ENCODE measurements at places on chromosomes 7 and 10. TPM values are rescaled to one million over a fixed set of nuclear protein-coding genes. Genes with fewer than 3 reads are reported as not detected.
A peak's percentile ranks its signal among the peaks of the same experiment; 100 is the strongest.

GRCh38 chr10:91582153-91582554 is 50.7 kb downstream of the PPP1R3C start:
- DNase-seq = no peak

GRCh38 chr10:133042816-133043215 is 44.9 kb upstream of the ADGRA1 start:
- no peak for DNase-seq

DNA sequence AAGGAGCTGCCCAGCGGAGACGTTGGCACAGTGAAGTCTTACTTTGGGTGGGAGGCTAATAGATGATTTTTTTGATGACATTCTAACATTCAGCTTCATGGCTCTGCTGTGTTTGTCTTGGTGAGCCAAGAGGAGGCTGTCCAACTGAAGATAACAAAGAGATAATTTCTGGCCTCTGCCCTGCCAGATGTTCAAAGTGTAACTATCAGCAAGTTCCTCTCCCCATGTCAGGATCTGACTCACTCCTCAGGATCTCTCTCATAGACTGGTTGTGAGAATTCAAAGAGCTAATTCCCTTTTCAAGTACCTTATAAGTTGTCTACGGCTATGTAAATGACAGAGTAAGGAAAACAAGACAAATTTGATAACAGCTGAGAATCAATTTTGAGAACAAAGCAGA is 1340.9 kb downstream of the XPNPEP1 start:
- DNase-seq = no peak

Gene ADAM22
- total RNA-seq = 76.2 TPM

DNA sequence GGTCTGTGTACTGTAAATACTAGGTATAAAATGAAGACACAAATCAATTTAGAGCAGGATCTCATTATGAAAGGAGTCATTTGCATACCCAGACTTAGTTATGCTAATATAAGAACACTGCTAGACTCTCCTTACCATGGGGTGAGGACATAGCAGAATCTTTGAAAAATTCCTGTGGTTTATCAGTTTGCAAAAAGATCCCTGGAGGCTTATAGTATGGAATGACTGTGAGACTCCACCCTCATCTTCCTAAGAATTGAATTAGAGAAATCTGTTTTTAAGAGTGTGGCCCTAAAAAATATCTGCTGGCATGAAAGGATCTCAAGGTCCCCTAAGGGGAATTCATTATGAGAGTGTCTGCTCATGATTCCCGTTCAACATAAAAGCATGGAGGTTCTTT is 63.2 kb downstream of the WNT2 start:
- no peak for DNase-seq

DNA sequence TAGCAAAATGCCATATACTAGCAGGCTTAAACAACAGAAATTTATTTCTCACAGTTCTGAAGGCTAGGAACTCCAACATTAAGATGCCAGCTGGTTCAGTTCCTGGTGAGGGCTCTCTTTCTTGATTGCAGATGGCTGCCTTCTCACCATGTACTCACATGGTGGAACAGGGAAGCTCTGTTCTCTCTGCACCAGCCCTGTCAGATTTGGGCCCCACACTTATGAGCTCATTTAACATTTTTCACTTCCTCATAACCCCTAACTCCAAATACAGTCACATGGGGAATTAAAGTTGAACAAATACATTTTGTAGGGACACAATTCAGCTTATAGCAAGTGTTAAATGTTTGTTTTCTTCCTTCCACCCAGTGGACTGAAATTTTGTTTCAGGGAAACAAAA is 218.6 kb upstream of the TAC1 start:
- DNase-seq = no peak

Gene H2BK1
- not detected for total RNA-seq

Gene DNA2
- 39.1 TPM for total RNA-seq

Gene EPHB6
- 29.3 TPM for total RNA-seq

DNA sequence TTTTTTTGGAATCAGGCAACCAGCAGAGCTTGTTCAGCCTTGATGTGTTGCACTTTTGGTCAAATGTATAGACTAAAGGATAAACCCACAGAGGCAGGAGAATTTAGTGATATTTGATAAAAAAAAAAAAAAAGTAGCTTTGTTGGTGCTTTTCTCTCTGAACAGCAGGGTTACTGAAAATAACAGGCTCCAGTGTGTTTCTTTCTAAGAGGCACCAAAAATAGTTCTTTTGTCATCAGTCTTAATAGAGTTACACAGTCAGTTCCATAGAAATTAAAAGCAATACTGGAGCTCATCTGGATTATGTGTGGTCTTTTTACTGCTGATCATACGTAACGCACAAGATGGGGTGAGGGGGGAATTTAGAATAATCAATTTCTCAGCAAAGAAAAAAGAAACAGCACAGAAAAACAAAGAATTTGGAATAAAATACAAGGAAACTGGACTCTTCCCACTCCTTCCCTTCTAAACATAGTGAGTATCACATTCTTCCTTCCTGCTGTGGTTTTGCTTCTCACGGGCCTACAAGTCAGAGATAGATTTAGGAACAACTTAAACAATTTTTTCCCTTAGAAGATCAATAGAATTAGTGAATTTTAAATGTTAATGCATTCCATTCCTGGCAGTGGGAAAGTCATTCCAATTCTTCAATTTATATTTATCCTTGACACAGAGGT is 178.8 kb upstream of the AKR1E2 start:
- DNase-seq = no peak

GRCh38 chr10:97229322-97230015 is 43.7 kb upstream of the SLIT1 start:
- no peak for DNase-seq

GRCh38 chr7:92717993-92718716 is 118.2 kb downstream of the CDK6 start:
- peak; percentile 17 for DNase-seq

Gene DHTKD1
- total RNA-seq = 80.7 TPM

GRCh38 chr10:66964946-66965345 is 39.1 kb downstream of the LRRTM3 start:
- no peak for DNase-seq

Gene HEPACAM2
- under 0.01 TPM for total RNA-seq

- DNase-seq = no peak
Measured at GRCh38 chr10:128209862-128210214, 83.6 kb upstream of the MKI67 start.

Gene CCL26
- not detected for total RNA-seq

DNA sequence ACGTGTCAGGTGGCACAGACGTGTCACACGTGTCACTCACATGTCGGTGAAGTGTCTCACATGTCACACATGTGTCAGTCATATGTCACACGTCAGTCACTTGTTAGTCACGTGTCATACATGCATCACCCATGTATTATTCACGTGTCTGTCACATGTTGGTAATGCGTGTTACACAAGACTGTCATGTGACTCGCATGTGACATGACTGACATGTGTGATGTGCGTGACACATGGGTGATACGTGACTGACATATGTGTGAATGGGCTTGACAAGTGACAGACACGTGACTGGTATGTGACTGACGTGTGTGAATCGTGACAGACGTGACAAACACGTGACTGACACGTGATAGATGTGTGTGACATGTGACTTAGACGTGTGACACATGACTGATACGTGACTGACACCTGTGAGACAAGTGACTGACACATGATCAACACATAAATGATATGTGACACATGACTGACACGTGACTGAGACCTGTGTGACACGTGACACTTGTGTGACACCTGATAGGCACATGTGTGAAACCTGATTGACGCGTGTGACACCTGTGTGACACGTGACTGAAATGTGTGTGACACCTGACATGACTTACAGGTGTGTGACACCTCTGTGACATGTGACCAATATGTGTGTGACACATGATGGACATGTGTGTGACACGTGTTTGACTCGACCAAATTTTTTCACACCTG is 56.1 kb downstream of the ZNF92 start:
- no peak for DNase-seq

- no peak for DNase-seq
Measured at GRCh38 chr7:2301511-2301863, 12.8 kb downstream of the SNX8 start.

Gene CELF2
- total RNA-seq = 129 TPM

DNA sequence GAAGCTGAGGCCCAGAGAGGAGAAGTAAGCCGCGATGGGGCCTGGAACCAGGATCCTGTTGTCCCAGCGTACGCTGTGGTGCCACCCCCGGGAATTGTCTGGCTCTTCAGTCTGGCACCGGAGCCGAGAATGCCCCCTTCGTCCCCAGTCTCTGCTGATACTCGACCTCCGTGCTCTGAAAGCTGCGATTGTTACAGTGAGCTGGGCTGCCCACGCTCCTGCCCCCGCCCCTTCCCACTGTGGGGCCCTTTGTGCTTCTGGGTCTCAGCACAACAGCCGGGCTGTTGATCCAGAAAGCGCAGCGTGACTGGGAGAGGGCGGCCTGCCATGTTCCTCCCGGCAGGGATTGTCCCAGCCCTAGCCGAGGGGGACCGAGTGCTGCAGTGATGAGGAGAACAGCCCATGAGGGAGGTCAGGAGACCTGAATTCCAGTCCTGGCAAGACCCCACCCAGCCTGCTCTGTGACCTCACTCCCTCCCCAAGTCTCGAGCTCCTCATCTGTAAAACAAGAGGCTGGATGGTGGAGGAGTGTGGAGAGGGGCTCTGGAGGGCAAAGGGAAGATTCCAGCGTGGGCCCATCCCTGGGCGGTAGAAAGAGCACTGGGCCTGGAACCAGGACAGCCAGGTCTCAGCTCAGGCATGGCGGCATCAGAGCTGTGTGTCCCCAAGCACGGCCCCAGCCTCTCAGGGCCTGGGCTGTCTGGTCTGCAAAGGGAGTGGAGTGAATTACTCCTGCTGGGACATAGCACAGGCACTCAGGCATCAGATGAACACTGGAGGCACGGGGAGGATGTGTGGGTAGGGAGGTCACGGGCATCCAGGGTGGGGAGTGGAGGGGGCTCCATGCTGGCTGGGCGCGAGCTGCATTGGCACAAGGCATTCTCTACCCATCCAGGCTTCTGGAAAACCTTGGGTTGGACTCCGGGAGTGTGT is 43.6 kb downstream of the TSPAN15 start:
- peak; percentile 46 for DNase-seq

Gene HTRA1
- 41.2 TPM for total RNA-seq

DNA sequence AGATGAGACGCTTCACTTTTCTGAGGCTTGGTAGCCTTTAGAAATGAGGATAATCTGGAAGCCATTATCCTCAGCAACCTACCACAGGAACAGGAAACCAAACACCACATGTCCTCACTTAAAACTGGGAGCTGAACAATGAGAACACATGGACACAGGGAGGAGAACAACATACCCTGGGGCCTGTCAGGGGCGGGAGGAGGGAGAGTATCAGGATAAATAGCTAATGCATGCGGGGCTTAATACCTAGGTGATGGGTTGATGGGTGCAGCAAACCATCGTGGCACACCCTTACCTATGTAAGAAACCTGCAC is 48.9 kb downstream of the LRGUK start:
- no peak for DNase-seq

DNA sequence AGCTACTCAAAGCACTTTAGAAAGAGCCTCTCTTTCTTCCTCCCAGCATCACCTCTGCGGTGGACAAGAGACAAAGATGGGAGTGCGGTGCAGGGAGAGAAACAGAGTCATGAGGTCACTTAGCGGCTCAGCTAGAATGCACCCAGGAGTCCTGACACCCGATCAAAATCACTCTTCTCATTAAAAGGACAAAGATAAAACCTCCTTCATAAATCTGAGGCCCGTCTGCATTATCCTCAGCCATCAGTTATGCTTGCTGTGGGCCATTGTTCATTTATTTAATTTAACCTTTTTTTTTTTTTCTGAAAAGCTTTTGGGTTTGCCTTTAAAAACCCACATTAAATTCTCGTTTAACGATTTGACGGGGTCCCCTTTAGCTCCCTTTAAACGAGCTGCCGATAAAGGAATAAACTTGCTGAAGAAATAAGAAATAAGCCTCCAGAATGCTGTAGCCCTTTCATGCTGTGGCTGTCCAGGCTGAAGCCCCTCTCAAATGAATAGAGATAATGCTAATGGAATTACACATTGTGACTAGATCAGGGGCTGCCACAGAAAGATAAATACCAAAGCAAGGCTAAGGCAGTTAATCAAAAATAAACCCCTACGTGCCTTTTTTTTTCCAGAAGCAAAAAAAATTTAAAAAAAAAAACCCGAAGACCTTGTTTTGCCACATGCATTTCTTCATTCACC is 16.1 kb upstream of the PLXNA4 start:
- DNase-seq = no peak

- DNase-seq = no peak
Measured at GRCh38 chr7:26376175-26376917, 84.7 kb downstream of the SNX10 start.

- no peak for DNase-seq
Measured at GRCh38 chr7:107666790-107667189, 6.2 kb downstream of the SLC26A4 start.

DNA sequence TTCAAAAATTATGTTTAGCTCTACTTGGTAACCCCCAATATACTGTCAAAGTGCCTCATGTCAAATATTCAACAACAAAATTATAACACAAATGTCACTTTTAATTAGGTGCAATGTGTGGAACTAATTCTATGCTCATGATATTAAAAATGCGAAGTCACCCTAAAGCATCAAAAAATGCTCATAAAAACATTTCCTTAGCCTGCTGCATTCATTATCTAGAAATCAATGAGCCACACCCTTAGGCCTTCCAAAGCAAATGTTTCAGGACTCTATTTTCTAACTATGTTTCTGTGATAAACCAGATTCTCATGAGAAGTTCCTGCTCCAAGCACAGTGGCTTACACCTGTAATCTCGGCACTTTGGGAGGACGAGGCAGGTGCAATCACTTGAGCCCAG is 75.0 kb upstream of the ANK3 start:
- DNase-seq = no peak

Gene TRPV5
- not detected for total RNA-seq

GRCh38 chr7:20075992-20076820 is 141.0 kb downstream of the MACC1 start:
- no peak for DNase-seq

Gene LGI1
- 23.2 TPM for total RNA-seq

GRCh38 chr7:27184337-27185012 is 557 bp downstream of the HOXA11 start:
- DNase-seq = no peak

Gene EPHA1
- 0.41 TPM for total RNA-seq

DNA sequence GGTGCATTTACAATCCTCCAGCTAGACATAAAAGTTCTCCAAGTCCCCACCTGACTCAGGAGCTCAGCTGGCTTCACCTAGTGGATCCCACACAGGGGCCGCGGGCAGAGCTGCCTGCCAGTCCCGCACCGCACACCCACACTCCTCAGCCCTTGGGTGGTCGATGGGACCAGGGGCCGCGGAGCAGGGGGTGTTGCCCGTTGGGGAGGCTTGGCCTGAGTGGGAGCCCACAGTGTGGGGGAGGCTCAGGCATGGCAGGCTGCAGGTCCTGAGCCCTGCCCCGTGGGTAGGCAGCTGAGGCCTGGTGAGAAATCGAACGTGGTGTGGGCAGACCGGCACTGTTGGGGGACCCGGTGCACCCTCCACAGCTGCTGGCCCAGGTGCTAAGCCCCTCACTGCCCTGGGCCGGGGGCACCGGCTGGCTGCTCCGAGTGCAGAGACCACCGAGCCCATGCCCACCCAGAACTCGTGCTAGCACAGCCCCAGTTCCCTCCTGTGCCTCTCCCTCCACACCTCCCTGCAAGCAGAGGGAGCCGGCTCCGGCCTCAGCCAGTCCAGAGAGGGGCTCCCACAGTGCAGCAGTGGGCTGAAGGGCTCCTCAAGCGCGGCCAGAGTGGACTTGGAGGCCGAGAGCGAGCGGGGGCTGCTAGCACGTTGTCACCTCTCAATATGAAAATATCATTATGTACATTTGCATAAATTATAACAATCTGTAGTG is 16.6 kb downstream of the POLR1F start:
- DNase-seq = no peak

Data from frontal cortex (tissue), 4 donors.